ENCODE measurements at places on chromosomes 4 and X.

DNA sequence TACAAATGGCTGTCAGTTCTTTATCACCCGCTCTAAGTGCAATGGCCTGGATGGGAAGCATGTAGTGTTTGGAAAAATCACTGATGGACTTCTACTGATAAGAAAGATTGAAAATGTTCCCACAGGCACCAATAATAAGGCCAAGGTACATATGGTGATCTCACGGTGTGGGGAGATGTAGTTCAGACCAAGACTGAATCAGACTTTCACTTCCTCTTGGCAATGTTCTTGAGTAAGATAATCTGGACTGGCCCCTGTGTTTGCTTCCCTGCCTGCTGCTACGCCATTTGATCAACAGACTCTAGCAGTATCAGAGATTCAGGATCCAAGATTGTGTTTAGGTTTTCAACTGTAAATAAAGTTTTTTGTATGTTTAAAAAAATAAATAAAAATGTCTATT lies 682.2 kb upstream of the AMOT start:
- DNase-seq: no peak

GRCh38 chr4:112176596-112176995 lies 31.3 kb downstream of the FAM241A start:
- DNase-seq: no peak

- DNase-seq: no peak
Observed at GRCh38 chr4:74389494-74389893, 24.5 kb downstream of the EREG start.

- DNase-seq: no peak
Observed at GRCh38 chrX:108582151-108582550, 142.5 kb downstream of the COL4A5 start.

DNA sequence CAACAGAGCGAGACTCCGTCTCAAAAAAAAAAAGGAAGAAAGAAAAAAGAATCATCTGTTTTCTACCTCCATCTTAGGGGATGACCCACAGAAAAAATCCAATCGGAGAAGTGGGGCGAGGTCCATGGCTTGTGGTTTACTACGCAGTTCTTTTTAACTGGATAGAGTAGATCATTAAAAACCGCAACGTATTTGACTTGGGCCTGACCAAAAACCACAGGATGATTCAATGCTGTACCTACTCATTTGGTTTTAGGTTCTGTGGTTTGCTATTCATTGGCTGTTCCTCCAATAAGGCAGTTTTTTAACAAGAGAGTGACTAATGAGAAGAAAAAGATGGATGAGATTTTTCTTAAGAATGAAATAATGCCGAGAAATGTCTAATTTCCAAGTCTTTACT lies 83.7 kb downstream of the FREM3 start:
- no peak for DNase-seq

- DNase-seq: no peak
Observed at GRCh38 chrX:1327651-1328304, 8.8 kb upstream of the IL3RA start.

GRCh38 chrX:47573341-47574075 lies 8.7 kb upstream of the TIMP1 start:
- DNase-seq: no peak

- no peak for DNase-seq
Observed at GRCh38 chrX:18719852-18720251, 12.4 kb downstream of the PPEF1 start.

- DNase-seq: peak; percentile 20
Observed at GRCh38 chr4:121951521-121952110, at the start of gene TRPC3. Gene TRPC3, minus strand, starts transcription at chr4:121952060. Its CDS starts 380 bp downstream, at chr4:121951680.

- DNase-seq: no peak
Observed at GRCh38 chr4:133982533-133983224, 218.9 kb downstream of the PABPC4L start.

DNA sequence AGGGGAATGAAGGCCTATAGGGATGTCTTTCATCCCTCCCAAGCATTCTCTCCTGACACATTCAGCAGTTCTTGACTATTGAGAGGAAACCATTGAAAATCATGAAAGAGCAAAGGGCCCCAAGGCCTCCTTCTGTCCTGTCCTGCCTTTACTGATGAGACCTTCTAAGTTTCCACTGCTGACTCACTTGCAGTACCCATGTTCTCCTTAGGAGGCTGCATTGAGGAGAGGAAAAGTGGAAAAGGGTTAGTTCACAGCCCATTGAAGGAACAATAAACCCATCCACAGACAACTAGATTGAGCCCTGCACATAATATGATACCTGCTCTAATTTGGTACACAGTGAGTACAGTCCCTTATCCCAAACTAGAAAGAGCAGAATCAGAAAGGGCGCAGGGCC lies 115.1 kb upstream of the PNPLA4 start:
- DNase-seq: no peak

DNA sequence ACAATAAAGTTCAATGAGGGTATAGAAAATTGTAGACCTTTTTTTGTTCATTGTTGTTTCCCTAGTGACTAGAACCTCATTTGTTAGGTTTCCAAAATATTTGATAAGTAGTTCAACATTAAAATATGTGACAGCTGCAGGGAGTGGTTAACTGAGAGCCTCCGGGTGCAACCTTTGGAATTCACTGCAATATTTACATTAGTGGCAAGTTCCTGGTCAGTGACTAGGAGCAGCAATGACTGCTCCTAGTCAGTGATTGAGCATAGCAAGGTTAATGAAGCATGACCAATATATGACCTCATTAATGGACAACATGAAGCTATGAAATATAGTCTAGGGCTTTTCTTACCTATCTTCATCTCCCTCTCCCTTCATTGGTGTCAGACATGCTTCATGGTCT lies 65.8 kb upstream of the FAM47A start:
- no peak for DNase-seq

DNA sequence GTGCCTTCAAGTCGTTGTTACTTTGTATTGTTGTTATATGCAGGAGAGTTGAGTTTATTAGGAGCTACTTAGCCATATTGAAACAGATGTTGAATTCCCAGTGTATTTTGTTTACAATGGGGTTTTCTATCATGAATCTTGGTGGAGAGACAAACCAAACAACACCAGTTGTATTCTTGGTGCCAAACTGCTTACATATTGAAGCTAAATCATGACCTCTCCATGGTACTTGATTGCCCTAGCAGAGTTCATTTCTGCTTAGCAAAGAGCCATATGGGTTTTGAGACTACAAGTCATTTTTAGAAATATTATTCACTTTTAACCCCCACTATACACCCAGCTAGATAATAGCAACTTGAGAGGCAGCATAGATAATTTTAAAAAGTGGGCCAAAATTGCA lies 85.4 kb downstream of the ADGRG4 start:
- DNase-seq: no peak

DNA sequence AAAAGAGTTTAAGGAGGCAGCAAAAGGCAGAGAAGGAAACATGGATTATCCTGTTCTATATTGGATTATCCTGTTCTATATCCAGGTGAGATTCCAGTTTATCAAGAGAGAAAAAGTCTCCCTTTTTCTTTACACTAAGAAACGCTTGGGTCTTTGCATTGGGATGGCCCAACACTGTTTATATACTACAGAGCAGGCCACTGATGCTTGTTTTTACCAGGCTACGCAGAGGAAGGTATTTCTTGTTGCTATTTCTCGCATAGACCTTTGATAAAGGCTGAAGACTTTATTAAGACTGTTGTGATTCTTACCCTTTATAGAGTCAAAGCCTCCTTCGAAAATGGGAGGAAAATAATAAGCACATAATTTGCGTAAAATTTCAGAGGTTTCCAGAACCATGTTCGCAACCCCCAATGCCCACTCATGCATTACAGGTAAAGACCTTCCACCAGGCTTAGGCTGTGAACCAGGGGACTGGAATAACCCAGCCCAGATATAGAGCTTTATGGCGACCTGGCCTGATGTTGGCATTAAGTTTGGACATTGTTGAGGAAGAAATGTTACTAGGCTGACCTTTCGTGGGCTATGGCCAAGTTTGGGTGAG lies 218.3 kb downstream of the PTTG2 start:
- no peak for DNase-seq

DNA sequence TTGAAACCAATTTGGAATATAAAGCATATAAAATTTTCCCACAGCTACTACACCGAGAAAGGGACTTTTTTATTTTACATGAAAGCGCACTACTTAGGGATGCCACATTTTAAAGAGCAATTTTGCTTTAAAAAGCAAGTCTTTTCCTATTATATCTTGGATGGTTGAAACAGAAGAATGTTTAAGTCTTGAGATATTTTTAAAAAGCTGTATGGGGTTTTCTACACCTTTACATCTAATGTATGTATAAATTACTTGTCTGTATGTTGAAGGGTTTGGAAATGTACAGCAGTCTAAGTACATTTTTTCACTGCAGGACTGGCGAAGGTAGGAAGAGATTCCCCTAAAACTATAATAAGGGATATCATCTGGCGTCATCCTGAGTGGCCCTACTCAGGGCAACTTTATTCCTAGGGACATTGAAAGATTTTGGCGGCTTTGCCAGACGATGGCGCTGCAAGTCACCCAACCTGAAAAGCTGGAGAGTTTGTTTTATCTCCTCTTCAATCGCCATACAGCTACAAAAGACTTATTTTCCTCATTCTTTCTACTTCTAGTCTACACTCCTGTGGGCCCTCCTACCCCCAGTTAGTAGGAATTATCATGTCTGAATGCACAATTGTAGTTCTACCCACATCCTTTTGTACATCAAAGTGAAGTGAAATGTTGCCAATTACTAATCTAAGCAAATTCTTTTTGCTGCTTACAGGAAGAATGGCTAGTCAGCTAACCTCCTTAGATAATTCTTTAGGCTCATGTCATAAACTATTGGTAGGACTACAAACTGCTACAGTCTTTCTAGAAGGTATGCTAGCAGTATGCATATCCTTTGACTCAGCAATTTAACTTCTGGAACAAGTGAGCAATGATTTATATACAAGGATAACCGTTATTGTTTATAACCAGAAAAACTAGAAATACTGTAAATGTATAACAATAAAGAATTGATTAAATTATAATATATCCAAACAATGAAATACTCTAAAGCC lies 782 bp upstream of the NEK1 start:
- peak; percentile 78 for DNase-seq

DNA sequence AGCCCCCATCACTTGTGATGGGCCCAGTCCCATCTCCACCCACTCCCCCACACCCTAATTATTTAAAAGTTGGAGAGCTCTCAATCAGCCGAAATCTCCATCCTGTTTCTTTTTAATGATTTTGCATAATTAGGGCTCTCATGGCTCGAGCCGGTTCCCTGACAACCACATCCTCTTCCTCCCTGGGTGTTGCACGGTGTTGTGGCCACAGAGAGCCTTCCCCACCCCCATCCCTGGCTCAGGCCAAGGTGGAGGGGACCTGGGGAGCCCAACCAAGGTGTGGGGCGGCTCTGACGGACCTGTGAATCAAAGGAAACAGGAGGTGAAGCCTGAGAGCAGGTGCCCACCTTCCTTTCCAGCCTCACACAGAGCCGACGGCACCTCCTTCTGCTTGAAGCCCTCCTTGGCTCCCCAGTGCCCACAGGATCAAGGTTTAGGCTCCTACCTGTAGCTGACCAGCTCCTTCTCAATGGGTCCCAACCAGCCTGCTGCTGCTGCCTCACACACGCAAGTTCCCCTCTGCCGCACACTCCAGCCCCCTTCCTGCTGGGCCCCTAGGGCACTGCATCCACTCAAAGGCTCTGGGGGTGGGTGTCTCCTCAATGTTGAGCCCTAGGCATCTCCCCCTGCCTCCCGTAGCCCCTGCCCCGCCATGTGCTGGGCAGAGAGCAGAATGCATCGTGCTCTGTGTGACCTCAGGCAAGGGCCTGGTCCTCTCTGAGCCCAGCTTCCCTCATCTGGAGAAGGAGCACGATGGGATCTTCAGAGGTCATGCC lies 68.7 kb downstream of the WFS1 start:
- DNase-seq: peak; percentile 33

- DNase-seq: no peak
Observed at GRCh38 chr4:186606591-186606992, 51.2 kb upstream of the MTNR1A start.

GRCh38 chrX:9285342-9285771 lies 179.5 kb upstream of the TBL1X start:
- DNase-seq: no peak

DNA sequence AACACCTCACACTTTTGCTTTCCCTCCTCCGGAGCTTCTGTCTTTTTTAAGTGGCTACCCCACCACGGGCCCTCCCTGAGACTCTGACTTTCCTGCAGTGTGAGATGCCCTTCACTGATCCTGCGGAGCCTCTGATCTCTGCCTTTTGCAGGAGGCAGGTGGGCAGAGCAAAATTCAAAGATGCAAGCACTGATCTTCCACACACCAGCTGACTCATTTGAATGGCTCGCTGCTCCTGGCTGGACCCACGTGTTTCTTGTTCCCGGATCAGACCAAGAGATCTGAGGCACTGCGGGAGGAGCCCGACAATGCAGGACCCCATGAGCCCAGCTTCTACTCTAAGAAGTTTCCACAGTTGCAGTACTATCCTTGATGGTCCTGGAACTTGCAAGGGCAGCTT lies 1607.9 kb upstream of the TENM3 start:
- DNase-seq: no peak

DNA sequence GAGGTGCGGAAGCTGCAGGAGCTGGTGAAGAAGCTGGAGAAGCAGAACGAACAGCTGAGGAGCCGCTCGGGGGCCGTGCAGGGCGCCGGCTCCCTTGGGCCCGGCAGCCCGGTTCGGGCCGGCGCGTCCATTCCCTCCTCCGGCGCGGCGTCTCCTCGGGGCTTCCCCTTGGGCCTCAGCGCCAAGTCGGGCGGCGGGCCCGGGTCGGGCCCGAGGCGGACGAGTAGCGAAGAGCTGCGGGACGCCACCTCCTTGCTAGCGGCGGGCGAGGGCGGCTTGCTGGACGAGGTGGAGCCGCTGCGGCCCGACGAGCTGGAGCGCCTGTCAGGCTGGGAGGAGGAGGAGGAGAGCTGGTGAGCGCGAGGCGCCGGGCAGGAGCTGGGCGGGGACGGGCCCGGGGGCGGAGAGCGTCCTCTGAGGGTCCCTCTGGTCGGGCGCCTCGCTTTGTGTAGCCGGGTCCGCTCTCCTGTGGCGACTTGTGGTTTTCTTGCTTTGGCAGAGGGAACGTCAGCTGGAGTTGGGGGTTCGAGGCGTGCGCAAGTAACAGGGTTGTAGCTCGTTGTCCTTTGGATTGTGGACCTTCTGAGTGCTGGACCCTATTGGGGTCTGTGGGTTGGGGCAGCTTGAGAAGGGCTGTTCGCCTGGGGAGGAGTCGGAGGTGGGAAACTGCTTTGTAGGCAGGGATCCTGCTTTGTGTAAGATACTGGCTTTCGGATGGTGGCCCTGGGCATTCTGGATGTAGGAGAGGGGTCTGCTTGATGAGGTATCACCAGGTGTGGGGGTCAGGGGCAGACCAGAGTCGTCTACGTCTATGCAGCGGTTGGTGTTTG lies 662 bp downstream of the SLAIN2 start:
- peak; percentile 47 for DNase-seq

GRCh38 chr4:6991249-6991648 lies 51.9 kb upstream of the TADA2B start:
- DNase-seq: no peak

DNA sequence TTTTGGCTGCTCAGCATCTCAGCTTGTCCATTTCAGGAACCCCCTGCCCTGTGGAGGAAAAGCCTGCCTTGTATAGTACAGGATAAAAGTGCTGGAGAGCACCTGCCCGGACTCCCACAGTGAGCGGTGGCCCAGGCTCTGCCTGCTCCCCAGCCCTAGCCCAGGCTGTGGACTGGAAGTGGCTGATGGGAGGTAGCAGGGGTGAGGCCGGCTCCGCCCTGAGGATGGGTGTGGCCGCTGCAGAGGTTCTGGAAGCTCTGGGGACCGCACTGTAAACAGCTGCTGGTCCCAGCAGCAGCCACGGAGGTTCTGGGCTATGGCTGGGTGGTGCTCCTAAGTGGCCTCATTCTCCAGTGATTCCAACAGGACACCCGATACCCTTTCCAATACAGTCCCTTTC lies 56.6 kb upstream of the HELT start:
- no peak for DNase-seq
